Tibial nerve (tissue), 4 donors: ENCODE measurements at places on chromosomes 1 and 21. TPM values are rescaled to one million over a fixed set of nuclear protein-coding genes. Genes with fewer than 3 reads are reported as not detected.

SPAG17 gene
- total RNA-seq, result under 0.01 TPM

LYPD8 gene
- total RNA-seq, result not detected

CD48 gene
- 1.6 TPM for total RNA-seq

DNA sequence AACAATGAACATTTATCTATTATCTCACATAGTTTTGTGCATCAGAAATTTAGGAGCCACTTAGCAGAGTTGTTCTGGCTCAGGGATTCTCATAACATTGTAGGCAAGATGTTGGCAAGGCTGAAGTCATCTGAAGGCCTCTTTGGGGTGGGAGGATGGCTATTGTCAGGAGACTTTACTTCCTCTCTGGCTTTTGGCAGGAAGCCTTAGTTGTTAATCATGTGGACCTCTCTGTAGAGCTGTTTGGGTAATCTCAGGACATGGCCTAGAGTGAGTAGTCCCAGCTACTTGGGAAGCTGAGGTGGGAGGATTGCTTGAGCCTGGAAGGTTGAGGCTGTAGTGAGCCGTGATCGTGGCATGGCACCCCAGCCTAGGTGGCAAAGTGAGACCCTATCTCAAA is 40.2 kb downstream of the RASAL2 start:
- no peak for DNase-seq
- H3K27ac ChIP-seq, result no peak overlapping the region
- H3K4me3 ChIP-seq, result no peak overlapping the region
- H3K36me3 ChIP-seq, result no peaks in the 10 kb centered on the region

- H3K27ac ChIP-seq, result no peak overlapping the region
- no peak overlapping the region for H3K4me3 ChIP-seq
- no peaks in the 10 kb centered on the region for H3K4me1 ChIP-seq
- H3K36me3 ChIP-seq, result no peaks in the 10 kb centered on the region
- no peaks in the 10 kb centered on the region for H3K27me3 ChIP-seq
Measured at GRCh38 chr21:40208206-40208947, 341.1 kb downstream of the PCP4 start.

GRCh38 chr21:33229099-33229783 is 497 bp upstream of the IFNAR2 start:
- DNase-seq, result no peak
- no peaks in the 10 kb centered on the region for H3K27me3 ChIP-seq
- H3K27ac ChIP-seq, result peak overlapping the region; percentile 18
- peak overlapping the region; percentile 100 for H3K4me3 ChIP-seq

GRCh38 chr1:229138058-229138457 is 132.9 kb upstream of the RAB4A start:
- no peaks in the 10 kb centered on the region for H3K36me3 ChIP-seq
- no peaks in the 10 kb centered on the region for H3K27me3 ChIP-seq
- no peak for DNase-seq
- no peaks in the 10 kb centered on the region for H3K4me1 ChIP-seq

VSIG8 gene
- total RNA-seq, result not detected

- no peaks in the 10 kb centered on the region for H3K27me3 ChIP-seq
- DNase-seq, result no peak
- H3K27ac ChIP-seq, result no peak overlapping the region
- no peak overlapping the region for H3K4me3 ChIP-seq
- H3K4me1 ChIP-seq, result no peaks in the 10 kb centered on the region
Measured at GRCh38 chr21:16088056-16088455, 358.3 kb downstream of the USP25 start.

AHDC1 gene
- total RNA-seq, result 38.9 TPM

RNU1-3 gene
- total RNA-seq, result under 0.01 TPM

- peak overlapping the region; percentile 73 for H3K4me3 ChIP-seq
Measured at GRCh38 chr1:99849413-99849743, 783 bp upstream of the AGL start.

- H3K4me3 ChIP-seq, result no peak overlapping the region
- no peaks in the 10 kb centered on the region for H3K36me3 ChIP-seq
- peak overlapping the region; percentile 63 for H3K27ac ChIP-seq
- DNase-seq, result no peak
Measured at GRCh38 chr1:19066248-19066873, 109.9 kb upstream of the IFFO2 start.

GRCh38 chr21:34537838-34538237 is 25.8 kb upstream of the KCNE1 start:
- H3K4me1 ChIP-seq, result peaks cover 9% of the 10 kb centered on the region
- no peak overlapping the region for H3K4me3 ChIP-seq
- no peaks in the 10 kb centered on the region for H3K36me3 ChIP-seq
